Renal cortical epithelial cell (primary cell): ENCODE measurements at places on chromosomes 5 and 9. TPM values are rescaled to one million over a fixed set of nuclear protein-coding genes. Genes with fewer than 3 reads are reported as not detected.

The MARCHF3 gene
- total RNA-seq, result 1.0 and 1.7 TPM in 2 replicates

The PCDHA10 gene
- total RNA-seq, result 1.6 and 12.3 TPM in 2 replicates

The PDE6A gene
- total RNA-seq, result 0.10 TPM in 1 of 2 replicates, not detected in the other

The FAM120A gene
- 56.6 and 142 TPM in 2 replicates for total RNA-seq

The SLC6A3 gene
- total RNA-seq, result not detected in 2 replicates

DNA sequence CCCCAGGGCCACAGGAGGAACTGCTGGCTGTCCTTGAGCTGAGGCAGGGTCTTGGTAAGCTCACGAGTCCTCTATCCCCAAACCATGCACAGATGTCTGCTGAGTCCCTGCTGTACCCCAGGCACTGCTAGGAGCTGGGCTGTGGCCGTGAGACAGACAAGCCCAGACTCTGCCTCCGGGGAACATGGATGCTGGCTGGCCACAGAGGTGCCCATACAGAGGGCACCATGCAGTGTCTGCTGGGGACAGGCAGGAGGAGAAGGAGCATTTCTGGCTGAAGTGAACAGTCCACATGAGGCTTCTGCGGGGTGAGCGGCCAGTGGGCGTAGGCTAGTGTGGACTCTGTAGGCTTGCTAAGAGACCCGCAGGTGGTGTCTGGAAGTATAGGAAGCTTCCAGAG, 4.8 kb upstream of the SEC16A start:
- DNase-seq, result no peak

GRCh38 chr9:2321523-2322148, 300.0 kb upstream of the VLDLR start:
- peak; percentile 14 for DNase-seq

DNA sequence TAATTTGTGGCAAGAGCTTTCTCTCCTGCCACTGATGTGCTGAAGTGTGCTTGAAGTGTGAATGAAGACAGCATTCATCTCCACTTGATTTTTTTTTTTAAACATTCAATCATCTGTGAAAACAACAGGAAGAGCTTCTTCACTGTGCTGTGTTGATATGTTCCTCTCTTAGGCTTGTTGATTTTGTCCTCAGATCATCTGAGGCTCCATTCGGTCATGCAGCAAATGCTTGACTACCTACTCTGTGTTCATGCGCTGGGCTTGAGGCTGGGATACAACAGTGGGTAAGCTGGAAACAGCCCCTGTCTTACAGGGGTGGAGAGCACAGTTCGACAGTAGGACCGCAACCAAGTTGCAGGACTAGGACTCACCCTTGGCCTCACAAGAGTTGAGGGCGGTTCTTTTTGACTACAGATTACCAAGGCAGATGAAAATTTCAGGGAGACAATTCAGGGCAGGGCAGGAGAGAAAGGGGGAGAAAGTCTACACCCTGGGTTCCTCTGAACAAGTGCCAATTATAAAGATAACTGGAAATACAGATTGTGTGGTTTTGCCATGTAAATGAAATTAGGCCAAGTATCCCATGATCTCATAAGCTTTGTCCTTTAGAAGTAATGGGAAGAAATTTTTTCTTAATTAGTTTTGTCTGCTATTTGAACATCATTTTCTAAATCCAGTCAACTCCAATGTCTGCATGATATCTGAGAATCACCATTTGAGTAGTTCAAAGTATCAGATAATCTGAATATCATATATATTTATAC, 31.0 kb upstream of the F2R start:
- no peak for DNase-seq
